ENCODE measurements at places on chromosomes 12 and 14.
A peak's percentile ranks its signal among the peaks of the same experiment; 100 is the strongest.

DNA sequence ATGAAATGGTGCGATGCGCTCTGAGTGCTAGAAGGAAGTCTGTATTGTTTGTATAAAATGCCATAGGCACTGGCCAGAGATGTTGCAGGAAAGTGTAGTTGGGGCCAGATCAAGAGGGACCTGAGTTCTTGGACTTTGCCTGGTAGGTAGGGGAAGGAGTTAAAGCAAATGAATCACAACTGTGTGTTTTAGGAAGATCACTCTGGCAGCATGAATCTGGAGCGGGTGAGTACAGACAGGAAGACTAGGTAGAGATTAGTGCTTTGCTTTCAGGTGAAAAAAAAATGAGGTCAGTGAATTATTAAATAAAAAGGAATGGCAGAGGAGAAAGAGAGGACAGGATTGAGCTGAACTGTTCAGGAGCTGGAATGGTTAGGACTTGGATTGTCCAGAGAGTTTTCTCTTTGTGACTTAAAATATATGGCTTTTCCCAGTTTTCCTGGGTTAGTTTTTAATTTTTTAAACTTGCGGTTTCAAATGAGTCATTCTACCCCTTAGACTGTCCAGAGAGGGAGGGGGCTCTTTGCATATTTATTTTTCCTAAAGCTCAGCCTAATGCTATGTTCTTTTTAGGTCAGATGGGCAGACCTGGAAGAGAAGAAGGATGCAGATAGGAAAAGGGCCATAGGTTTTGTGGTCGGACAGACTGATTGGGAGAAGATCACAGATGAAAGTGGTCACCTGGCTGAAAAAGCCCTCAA, 41.1 kb downstream of the PROX2 start:
- DNase-seq = no peak

DNA sequence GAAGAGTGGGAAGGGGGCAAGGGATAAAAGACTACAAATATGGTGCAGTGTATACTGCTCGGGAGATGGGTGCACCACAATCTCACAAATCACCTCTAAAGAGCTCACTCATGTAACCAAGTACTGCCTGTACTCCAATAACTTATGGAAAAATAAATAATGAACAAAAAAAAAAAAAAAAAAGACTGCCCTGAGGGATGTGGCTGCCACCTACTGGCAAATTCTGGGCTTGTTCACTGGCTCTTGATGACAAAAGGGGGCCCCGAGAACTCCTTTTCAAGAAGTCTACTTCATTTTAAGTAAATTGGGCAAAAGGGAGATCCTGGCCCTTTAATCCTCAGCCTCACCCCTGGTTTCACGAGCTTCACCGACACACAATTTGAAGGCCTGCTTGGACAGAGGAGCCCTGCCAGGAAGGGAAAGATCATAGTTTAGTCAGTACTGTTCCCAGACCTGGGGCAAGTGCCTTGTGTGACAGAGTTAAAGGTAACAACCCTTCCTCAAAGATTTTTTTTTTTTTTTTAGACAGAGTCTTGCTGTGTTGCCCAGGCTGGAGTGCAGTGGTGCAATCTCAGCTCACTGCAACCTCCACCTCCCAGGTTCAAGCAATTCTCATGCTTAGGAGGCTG, 26.1 kb upstream of the STAC3 start:
- DNase-seq = no peak

- DNase-seq = no peak
These were observed 69.5 kb downstream of the BTG1 start for GRCh38 chr12:92076101-92076500.

DNA sequence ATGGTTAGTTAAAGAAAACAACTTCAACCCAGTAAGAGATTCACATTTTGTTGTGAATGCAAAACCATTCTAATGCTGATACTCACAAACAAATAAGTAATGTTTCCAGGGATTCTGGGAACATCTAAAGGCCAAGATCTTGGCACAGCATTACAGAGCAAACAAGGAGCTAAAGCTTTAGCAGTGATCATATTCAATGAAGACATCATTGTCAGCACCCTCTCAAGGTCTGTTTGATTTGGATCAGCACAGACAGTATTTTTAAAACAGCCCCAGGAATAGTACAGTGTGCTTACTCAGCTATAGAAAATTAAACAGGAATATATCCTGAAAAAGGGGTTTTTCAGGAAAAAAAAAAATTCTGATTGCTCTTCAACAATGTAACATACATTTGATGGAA, 71.4 kb downstream of the TMEM260 start:
- DNase-seq = no peak

GRCh38 chr12:72546106-72546505, 273.9 kb downstream of the TRHDE start:
- no peak for DNase-seq

GRCh38 chr14:77598366-77599070, 17.9 kb downstream of the SPTLC2 start:
- DNase-seq = peak; percentile 19

GRCh38 chr12:61356485-61356884, 903.7 kb upstream of the USP15 start:
- no peak for DNase-seq

DNA sequence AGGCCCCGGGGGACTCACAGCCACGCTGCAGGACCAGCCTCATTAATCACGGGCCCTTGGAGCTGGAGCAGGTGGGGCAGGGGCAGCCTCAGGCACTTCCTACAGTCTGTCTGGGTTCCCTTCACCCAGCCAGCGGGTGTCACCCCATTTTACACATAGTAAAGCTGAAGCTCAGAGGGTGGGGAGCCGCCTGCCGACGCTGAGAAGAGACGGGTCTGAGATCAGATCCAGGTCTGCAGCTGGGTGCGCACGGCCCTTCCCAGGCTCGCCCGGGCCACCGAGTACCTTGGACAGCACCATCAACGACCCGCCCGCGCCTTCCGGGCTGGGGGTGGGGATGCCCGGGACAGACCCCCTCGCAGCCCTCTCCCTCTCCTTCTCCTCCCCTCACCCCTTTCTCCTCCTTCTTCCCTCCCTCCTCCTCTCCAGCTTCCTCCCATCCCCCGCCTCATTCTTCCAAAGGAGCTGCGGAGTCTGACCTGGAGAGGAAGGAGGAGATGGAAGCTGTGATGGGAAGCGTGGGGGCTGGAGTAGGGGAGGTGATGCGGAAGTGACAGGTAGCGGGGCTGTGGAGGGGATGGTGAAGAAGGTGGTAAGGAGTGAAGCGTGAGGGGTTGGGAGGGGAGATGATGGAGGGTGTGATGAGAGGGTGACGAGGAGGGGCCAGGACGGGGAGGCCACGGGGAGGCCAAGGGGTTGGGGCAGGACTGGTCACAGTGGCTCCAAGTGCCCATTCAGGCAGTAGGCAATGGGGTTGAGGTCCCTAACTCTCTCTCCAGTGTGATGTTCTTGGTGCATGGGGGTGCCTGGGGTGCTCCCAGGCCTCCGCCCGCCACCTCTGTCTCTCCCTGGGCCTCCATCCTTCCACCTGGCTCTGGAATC, 8.8 kb downstream of the DTX1 start:
- no peak for DNase-seq

- DNase-seq = no peak
These were observed 525 bp downstream of the RNU6-8 start for GRCh38 chr14:32202491-32202997.

- no peak for DNase-seq
These were observed 60.9 kb downstream of the EMP1 start for GRCh38 chr12:13257356-13257875.

- DNase-seq = peak; percentile 59
These were observed 126.1 kb downstream of the GCH1 start for GRCh38 chr14:54776361-54777001.

- DNase-seq = peak; percentile 56
These were observed 818 bp upstream of the SUOX start for GRCh38 chr12:55996201-55996714.

DNA sequence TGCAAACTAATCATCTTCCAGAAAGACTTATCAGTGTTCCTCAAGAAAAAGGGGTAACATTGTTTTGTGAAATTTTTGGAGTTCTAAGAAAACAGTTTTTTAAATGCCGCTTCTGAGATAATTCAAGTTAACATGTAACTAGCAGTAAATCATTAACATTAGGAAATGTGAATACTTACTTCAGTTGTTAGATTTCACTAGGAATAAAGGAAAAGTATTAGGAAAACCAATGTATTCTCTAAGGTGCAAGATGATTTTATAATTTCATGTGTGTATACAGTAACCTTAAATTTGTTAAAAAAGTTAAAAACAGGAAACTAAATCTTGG, 36.8 kb downstream of the PAPOLA start:
- DNase-seq = no peak

DNA sequence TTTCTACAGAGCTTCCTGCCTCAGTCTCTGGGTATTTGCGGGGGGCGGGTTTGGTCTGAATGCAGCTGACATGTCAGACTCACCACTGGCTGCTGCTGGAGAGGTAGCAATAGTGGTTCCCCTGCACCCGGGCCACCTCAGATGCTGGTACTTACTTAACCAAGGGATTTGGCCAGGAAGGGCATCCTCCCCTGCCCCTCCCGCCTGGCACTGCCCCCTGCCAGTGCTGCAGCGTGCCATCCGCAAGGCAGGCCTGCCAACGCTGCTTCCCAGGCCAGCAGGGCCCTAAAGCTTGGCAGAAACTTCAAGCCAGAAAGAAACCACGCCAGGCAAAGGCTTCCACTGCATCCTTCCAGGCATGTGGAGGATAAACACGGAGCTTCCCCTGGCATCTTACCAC, 22.1 kb downstream of the RAB35 start:
- DNase-seq = no peak

DNA sequence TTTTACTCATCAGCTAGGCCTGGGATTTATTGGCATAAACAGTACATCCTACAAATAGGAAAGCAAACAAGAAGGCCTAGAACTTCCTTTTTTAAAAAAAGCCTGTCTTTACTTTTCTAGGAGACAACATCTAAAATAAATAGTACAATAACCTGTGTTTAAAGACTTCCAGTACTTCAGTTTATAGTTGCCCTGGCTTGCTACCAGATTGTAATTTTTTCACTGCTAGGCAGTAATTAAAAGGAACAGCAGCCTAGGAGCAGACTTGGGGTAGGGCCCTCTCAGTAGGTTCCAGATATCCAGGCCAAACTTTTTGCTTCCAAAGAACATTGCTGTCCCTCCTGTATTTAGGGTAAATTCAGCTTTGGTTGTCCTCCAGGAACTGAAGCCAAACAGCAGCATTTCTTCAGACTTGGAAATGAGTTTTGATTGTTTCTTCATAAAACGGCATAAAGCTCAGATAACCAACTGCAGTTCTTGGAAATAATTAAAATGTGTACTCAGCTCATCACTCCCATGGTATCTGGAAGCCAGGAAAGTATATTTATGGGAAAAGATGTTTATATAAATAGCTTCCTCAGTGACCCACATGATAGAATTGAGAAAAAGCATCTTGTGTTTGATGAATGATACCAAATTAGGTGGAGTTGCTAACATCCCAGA, 61.7 kb downstream of the PPP1R36 start:
- DNase-seq = no peak

DNA sequence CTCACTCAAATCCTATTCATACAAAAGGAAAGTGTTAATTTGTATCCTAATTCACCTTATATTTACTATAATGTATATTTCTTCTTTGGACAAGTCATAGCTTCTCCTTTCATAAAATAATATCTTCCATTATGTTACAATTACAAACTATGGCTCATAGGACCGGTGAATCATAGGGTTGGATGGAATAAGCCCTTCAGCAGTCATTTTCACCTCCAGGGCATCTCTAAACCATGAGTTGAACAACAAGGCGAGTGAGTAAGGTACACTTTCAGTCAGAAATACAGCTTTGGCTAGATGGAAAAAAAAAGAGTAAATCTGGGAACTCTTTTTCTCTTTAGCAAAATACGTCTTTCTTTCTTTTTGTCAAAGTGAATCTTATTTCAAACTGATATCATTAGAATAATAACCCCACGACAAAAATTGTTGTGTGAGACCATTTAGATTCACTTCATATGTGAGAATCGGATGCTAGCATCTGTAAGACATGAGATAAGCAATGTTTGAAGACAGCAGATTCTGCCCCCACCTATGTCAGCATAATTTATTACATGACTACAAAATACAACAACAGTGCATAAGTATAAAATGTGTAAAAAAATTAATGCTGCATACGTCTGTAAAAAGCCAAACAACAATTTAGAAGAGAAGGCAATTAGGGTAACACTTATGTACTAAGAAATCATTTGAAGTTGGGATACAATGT, 184.4 kb upstream of the SLC38A2 start:
- no peak for DNase-seq

- no peak for DNase-seq
These were observed 11.3 kb upstream of the STAC3 start for GRCh38 chr12:57262126-57262822.

- no peak for DNase-seq
These were observed 29.9 kb downstream of the PPFIBP1 start for GRCh38 chr12:27553941-27554340.

- DNase-seq = peak; percentile 93
These were observed 2.8 kb upstream of the UBC start for GRCh38 chr12:124917135-124917840.

GRCh38 chr14:35222872-35223466, 69.2 kb upstream of the PSMA6 start:
- no peak for DNase-seq

Data from activated T-helper 2 cell treated with anti-CD3 and anti-CD28 coated beads, Interferon-gamma antibody, Interleukin-2, Interleukin-4, amounts not matched to agents 10 μg/mL and 5 μg/mL and 100 μg/mL, durations not matched to agents 14 hours and 24 hours and 36 hours (primary cell).